Endodermal cell (in vitro differentiated cells): ENCODE measurements at places on chromosomes 7 and 10. TPM values are rescaled to one million over a fixed set of nuclear protein-coding genes. Genes with fewer than 3 reads are reported as not detected.

RAMP3 gene
- 0.32 TPM in 1 of 2 replicates, not detected in the other for total RNA-seq

IFIT1B gene
- total RNA-seq: not detected in 2 replicates

DNA sequence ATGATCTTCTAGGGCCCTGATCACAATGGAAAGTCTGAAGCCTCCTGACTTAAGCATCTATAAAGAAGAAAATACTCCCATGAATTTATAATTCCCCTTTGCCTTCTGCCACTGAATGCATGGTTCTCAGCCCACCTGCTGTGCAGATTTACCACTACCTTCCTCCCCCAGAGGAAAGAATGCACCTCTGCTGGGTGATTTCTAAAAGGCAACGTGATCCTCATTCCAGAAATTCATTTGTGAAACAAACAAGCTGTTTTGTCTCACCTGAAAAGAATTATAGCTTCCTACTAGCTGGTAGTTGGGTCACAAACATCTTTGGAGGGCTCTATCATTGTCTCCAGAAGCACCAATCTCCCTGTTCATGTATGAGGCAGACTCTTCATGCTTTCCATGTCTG, 320.2 kb downstream of the CDC14C start:
- H3K36me3 ChIP-seq: no peaks in the 10 kb centered on the region
- H3K27ac ChIP-seq: no peak overlapping the region
- DNase-seq: peak; percentile 83
- H3K4me1 ChIP-seq: no peaks in the 10 kb centered on the region

DNA sequence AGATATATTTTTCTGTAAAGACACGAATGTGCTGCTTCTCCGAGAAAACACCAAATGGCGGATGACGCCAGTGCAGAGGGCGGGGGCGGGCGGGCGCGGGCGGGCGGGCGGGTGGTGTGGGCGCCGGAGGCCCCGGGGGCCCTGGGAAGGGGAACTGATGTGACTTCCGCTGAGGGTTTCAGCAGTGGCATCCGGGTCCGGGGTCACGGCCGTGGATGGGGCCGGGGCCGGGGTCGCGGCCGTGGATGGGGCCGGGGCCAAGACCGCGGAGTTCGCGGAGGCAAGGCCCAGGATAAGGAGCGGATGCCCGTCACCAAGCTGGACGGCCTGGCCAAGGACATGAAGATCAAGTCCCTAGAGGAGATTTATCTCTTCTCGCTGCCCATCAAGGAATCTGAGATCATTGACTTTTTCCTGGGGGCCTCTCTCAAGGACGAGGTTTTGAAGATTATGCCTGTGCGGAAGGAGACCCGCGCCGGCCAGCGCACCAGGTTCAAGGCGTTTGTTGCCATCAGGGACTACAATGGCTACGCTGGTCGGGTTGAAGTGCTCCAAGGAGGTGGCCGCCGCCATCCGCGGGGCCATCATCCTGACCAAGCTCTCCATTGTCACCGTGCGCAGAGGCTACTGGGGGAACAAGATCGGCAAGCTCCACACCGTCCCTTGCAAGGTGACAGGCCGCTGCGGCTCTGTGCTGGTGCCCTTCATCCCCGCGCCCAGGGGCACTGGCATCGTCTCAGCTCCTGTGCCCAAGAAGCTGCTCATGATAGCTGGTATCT, 20.3 kb upstream of the IGF2BP3 start:
- H3K4me1 ChIP-seq: no peaks in the 10 kb centered on the region
- no peaks in the 10 kb centered on the region for H3K36me3 ChIP-seq
- peak overlapping the region; percentile 69 for H3K4me3 ChIP-seq

DNA sequence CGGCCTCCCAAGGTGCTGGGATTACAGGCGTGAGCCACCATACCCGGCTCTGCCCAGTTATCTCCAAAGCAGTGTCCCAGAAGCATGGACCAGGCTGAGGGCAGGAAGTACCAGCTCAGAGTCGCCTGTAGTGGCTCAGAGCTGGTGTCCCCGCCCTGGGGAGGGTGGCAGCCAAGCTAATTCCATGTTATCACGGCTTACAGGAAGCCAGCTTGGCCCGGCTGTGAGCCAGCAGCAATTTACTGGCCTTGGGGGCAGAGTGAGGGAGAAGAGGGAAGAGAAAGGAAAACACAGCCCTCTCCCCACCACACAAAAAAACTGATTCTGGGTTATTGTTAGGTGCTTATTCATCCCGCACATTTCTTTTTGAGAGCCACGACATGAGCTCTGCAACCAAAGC, 88.1 kb downstream of the HIP1 start:
- H3K4me3 ChIP-seq: no peak overlapping the region
- no peaks in the 10 kb centered on the region for H3K27me3 ChIP-seq
- no peak overlapping the region for H3K27ac ChIP-seq
- H3K36me3 ChIP-seq: no peaks in the 10 kb centered on the region

DNA sequence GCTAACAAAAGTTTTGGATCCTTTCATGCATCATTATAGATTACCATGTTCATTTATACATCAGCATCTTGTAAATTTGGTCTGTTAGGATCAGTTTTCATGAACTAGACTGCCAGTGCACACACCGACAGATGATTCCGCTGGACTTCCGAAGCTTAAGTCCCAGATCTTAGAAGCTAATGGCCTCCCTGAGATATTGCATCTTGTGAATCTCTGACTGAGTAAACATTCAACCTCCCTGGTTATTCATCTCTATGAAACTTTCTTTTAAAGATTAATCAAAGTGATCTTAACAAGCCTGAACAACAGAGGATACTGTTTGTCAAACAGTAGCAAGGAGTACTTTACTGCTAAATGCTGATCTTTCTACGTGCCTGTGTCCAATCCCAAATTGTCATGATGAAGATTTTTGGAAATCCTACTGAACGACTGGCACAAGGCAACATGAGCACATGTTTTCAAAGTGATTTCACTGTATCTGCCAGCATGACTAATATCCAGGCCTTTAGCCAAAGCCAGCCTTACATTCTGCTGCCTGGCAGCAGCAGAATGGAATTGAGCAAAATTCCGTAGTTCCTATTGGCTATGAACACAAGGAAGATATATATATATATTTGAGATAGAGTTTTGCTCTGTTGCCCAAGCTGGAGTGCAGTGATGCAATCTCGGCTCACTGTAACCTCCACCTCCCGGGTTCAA, 91.3 kb upstream of the ANK3 start:
- no peak for DNase-seq
- H3K27me3 ChIP-seq: no peaks in the 10 kb centered on the region
- no peaks in the 10 kb centered on the region for H3K4me1 ChIP-seq
- H3K36me3 ChIP-seq: no peaks in the 10 kb centered on the region

GRCh38 chr7:149670288-149670687, 103.1 kb downstream of the ZNF467 start:
- no peak overlapping the region for H3K27ac ChIP-seq
- DNase-seq: no peak
- H3K27me3 ChIP-seq: no peaks in the 10 kb centered on the region
- H3K4me3 ChIP-seq: no peak overlapping the region

- H3K27ac ChIP-seq: no peak overlapping the region
- H3K4me1 ChIP-seq: peaks cover 7% of the 10 kb centered on the region
- H3K27me3 ChIP-seq: no peaks in the 10 kb centered on the region
- DNase-seq: no peak
Observed at GRCh38 chr10:73182568-73182967, 14.6 kb downstream of the FAM149B1 start.

DNA sequence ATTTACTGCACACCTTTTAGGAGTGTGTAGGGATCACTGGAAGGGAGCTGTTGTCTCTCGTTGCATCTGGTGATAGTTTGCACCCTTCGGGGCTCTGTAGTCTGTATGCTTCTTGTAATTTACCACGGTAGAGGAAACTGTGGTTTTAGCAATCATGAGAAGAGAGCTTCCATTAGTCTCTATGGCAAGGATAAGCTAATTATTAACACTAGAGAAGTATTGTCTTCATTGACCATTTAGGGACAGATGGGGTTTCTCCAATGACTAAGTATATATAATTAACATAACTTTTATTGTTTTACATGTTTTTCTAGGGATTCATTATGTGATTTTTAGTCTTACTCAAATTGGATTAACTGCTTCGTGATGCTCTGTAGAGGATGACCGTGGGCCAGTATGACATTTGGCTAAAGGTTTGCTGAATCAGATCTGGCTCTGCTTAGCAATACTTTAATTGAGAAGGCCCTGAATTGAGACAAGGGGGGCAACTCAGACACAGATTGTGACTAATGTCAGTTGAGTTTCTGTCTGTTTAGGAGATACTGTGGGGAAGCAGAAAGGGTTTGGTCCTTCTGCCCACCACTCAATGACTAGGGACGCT, 8.7 kb downstream of the SLC18A2 start:
- H3K4me1 ChIP-seq: peaks cover 4% of the 10 kb centered on the region
- peaks cover 23% of the 10 kb centered on the region for H3K27me3 ChIP-seq
- H3K36me3 ChIP-seq: no peaks in the 10 kb centered on the region

GRCh38 chr10:49290131-49290530, 8.8 kb upstream of the C10orf71 start:
- no peaks in the 10 kb centered on the region for H3K27me3 ChIP-seq
- no peak overlapping the region for H3K4me3 ChIP-seq
- DNase-seq: no peak
- no peaks in the 10 kb centered on the region for H3K36me3 ChIP-seq
- no peak overlapping the region for H3K27ac ChIP-seq
- no peaks in the 10 kb centered on the region for H3K4me1 ChIP-seq

- peak overlapping the region; percentile 92 for H3K27ac ChIP-seq
- peak; percentile 77 for DNase-seq
- H3K4me3 ChIP-seq: peak overlapping the region; percentile 86
Observed at GRCh38 chr10:80454513-80455460, 677 bp downstream of the TSPAN14 start.
